NCI-H526 (cell line): ENCODE measurements at places on chromosomes 16 and 17.
A peak's percentile ranks its signal among the peaks of the same experiment; 100 is the strongest.

DNA sequence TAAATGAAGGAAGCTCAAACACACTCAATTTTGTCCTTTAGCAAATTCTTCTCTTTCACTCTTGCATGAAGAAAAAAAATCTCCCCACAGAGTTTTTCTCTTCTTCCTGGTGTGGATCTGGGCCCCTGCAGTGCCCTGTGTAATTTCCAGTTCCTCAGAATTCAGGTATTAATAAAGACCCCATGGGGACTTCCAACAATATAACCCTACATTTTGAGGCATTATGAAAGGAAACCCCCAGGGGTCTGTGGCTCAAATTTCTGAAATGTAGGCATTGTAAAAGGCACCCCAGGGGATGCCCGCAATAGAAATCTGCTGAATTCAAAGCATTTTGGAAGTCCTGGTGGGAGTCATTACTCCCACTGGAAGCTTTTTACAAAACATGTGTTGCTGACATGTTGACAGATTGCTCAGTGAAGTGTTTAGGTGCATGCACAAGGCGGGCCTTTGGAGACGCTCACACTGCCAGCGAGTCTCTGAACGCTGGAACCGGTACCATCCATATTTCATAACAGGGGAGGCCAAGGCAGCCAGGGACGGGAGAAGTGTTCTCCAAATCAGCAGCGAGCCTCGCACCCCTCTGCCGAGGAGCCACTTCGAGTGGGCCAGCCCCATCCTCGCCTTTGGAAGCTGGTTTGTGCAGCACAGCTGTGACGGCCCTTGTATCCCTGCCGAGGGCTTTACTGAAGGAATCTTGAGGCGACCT is 154.0 kb downstream of the ZNF423 start:
- no peak for DNase-seq

GRCh38 chr17:9987779-9988585 is 82.9 kb upstream of the RCVRN start:
- DNase-seq = peak; percentile 29

GRCh38 chr17:75546181-75546580 is 20.7 kb downstream of the LLGL2 start:
- DNase-seq = no peak

GRCh38 chr16:79365702-79366101 is 234.8 kb downstream of the MAF start:
- DNase-seq = no peak

DNA sequence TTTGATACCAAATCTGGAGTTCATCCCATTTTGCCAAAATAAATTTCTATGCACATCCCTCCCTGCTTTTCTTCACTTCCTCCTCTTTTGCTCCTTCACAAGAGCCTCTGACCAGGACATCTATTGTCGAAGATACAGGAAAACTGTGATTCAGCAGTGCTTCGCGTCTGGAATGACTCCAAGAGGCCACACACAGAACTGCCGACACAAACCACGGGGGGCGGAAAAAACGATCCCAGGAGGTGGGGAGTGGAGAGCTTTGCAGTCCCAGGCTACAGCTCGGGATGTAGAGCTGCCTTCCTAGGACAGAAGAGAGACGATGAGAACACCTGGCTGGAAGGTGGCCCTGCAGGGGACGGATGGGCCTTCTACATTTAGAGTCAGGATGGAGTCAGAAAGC is 102.8 kb downstream of the XYLT1 start:
- DNase-seq = no peak

DNA sequence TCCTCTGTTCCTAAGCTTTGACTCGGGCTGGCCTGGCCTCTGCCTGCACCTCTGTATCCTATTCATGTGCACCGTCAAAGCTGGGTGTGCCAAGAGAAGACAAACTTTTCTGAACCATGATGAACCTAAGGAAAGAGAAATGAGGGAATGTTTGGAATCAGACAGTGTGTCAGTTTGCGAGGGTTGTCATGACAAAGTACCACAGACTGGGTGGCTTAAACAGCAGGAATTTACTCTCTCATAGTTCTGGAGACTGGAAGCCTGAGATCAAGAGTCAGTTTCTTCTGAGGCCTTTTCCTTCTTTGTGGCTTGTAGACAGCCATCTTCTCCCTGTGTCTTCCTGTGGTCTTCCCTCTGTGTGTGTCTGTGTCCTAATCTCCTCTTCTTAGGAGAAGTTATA is 129.0 kb downstream of the KATNIP start:
- DNase-seq = no peak

DNA sequence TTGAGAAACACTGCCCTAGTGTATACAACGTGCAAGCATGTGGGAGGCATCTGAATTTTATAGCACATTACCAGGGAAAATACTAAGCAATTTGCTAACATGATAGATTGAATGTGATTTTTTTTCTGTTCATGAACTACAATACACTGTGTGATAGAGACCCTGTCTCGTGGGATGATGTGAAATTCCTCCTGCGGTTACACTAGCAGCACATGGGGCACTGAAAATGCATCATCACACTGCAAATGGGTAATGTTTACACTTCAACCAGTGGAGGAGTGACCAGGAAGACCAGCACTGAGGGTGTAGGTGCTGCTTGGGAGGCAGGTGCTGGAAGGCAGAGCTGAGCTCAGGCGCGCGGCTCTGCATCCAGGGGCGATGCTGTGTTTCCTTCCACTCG is 28.8 kb downstream of the ORC6 start:
- DNase-seq = no peak

DNA sequence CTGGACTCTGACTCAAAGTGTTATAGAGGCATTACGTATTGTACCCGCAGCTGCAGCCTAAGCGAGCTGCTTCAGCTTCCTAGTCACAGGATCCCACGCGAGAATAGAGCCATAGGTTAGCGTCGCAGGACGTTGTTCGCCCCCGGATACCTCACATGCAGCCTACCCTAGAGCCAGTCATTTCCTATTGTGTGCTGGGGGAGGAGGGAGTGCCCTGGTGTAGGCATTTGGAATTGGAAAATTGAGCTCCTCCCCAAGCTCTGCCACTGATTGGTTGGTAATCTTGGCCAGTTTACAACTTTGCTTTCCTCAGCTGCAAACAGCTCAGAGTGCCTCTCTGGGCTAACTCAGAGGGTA is 530 bp downstream of the NAA60 start:
- no peak for DNase-seq

GRCh38 chr17:8806926-8807550 is 7.9 kb upstream of the MFSD6L start:
- no peak for DNase-seq

DNA sequence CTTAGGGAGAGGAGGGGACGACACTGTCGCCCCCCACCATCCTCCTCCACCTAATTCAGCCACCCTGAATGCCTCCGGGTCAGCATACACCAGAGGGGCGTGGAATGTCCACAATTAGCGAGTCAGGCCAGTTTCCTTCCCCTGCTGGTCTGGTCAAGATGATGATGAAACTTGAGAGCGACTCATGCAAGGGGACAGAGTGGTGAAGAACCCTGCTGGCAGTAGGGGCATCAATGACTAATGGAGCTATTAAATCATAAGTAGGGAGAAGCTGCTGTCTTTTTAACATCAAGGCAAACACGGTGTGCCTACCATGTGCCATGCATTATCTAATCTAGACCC is 7.2 kb downstream of the SPACA3 start:
- DNase-seq = no peak

- no peak for DNase-seq
Observed at GRCh38 chr16:8885674-8886592, 3.8 kb downstream of the LITAFD start.

DNA sequence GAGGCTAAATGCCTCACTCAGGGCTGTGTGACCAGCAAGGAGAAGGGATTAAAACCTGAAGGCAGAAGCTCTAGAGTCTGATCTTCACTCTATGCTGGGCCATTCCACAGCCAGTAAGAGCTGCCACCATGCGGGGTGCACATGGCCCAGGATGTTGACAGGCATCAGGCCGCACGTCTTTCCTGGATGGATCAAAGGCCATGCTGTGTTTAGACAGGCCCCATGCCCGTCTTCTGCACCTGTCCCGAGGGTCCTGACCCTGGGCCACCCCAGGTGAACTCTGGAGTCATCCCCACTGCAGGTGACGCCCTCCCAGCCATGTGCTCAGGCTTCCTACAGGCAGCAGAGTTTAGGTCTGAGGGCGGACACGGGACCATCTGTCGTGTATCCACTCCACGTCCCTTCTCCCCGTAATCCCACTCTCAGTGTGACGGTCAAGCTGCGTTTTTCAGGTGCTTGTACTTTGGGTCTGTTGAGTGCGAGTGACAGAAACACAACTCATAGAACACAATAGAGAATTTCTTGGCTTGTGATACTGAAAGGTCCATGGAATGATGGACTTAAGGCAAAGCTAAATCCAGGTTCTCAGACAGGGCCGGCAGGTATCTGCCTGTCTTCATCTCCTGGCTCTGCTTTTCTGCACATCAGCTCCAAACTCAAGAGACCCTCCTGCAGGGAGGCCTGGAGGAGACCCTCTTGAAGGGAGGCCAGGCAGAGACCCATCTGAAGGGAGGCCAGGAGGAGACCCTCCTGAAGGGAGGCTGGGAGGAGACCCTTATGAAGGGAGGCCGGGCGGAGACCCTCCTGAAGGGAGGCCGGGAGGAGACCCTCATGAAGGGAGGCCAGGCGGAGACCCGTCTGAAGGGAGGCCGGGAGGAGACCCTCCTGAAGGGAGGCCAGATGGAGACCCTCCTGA is 13.2 kb downstream of the ZNF469 start:
- DNase-seq = no peak

DNA sequence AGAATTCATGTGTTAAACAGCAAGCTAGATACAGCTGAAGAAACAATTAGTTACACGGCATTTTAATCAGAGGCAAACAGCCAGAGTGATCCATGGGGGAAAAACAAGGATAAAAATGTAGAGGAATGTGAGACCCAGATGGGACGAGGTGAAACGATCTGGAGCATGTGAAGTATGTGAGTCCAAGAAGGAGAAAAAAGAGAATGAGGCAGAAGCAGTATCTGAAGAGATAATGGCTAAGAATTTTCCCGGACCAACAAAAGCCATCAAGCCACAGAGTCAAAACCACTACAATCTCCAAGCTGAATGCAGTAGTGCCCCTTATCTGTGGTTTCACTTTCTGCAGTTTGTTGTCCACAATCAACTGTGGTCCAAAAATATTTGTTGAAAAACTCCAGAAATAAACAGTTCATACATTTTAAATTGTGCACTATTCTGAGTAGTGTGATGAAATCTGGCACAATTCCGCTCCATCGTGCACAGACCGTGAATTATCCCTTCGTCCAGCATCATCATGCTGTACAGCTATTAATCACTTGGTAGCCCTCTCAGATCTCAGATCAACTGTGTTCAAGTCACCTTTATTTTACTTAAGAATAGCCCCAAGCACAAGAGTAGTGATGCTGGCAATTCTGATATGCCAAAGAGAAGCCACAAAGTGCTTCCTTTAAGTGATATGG is 18.8 kb downstream of the MYH10 start:
- no peak for DNase-seq
